H7 (cell line): ENCODE measurements at places on chromosomes 1 and 21. TPM values are rescaled to one million over a fixed set of nuclear protein-coding genes. Genes with fewer than 3 reads are reported as not detected.

Gene NTMT2
- 0.28 TPM in 1 of 2 replicates, not detected in the other for total RNA-seq

DNA sequence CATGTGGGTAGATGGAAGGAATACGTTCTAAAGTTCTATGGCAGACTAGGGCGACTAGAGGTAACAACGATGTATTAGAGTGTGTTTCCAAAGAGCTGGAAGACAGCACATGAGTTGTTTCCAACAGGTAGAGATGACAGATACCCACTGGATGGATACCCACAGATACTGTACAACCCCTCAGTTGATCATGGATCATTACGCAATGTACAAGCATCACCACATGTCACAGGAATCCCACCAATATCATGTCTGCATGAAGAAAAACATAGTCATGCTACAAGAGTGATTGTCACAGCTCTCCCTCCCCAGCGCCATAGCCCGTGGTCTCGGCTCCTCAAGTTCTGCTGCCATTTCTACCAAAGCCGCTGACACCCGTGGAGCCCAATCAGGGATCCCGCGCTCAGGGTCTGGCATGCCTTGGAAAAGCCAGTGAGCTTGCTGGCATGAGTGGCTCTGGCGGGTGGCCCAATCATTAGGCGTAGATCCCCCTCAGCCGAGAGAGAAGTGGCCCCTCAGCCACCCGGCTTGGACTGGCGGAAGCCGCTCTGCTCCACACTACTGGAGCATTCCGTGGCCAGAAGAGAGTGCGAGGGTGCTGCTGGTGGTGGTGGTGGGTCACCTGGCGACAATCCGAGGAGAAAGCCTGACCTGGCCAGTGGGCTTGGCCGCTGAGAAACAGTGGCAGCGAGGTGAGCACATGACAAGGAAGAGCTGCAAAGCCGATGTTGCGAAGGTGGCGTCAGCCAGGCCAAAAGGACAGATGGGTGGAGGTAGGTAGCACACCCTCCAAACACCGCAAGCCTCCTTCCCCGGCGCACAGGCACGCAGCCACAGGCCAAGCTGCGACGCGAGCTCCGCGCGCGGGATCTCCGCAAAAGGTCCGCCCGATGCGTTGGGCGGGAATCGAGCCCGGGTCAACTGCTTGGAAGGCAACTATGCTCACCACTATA, 65.7 kb upstream of the FCGR2A start:
- DNase-seq: peak; percentile 67

GRCh38 chr1:221839782-221840395, 98.0 kb upstream of the DUSP10 start:
- no peak for DNase-seq

DNA sequence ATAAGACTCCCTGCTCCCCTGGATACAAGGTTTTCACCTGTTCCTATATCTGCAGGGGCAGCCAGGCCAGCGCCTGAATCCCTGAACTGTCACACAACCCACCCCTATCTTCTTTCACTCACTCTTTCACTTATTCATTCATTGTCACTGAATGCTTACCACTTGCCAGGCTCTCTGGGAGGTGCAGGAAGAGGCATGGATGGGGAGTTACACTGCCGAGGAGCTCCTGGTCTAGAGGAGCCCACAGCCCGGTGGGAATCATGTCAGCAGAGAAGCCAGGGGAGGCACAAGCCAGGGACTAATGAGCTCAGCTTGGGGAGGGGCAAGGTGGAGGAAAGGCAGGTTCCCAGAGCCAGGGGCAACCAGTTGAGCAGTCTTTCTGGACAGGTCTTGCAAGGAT, 155.8 kb downstream of the TRABD2B start:
- DNase-seq: no peak

Gene HCRTR1
- not detected in 2 replicates for total RNA-seq

DNA sequence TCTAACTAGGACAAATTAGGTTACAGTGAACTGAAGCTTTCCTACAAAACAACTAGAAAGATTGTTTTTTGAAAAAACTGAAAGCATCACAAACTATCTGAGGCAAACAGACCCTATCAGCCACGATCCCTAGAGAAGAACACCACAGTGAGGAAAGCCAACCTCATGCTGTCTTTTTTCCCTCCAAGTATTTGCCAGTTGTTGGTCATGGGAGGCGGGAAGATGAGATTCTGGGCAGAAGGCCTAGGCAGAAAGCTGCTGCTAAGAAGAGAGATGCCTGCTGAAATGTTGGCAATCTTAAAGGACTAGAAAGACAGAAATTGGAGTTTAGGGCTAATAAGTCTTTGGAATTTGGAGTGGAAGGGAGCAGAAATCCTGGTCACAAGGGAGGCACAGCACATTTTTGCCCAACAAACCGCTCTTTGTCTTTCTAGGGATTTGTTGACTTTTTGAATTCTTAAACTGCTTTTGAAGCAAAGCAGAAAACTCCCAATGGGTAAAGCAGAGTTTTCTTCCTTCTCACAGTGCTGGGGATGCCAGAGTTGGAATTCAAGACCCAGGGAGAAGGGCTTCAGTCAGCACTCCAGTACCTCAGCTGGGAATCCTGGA, 83.9 kb downstream of the MT1HL1 start:
- no peak for DNase-seq
